ENCODE measurements at places on chromosomes 3 and 15. TPM values are rescaled to one million over a fixed set of nuclear protein-coding genes. Genes with fewer than 3 reads are reported as not detected.
A peak's percentile ranks its signal among the peaks of the same experiment; 100 is the strongest.

GRCh38 chr15:90327311-90327710 is 24.8 kb upstream of the ZNF774 start:
- no peak for DNase-seq

DNA sequence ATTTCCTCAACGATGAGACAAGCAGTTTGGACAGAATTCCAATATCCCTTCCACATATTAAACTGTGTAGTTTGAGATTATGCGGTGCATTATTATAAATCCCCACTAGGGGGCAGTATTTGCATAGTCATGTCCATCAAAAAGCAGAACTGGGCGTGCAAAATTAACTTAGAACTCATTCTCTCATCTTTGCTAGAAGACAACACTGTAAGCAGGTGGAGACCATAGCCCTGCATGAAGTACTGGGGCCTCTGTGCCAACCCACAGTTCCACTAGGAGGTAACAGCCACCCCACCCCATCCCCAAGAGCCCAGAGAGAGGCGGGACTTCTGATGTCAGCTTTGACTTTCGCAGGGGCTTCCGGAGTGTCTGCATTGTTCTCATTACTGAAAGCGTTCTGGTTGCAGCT is 106.6 kb upstream of the TMC3 start:
- DNase-seq, result peak; percentile 40

GRCh38 chr15:59976480-59977271 is 27.4 kb upstream of the FOXB1 start:
- no peak for DNase-seq

DNA sequence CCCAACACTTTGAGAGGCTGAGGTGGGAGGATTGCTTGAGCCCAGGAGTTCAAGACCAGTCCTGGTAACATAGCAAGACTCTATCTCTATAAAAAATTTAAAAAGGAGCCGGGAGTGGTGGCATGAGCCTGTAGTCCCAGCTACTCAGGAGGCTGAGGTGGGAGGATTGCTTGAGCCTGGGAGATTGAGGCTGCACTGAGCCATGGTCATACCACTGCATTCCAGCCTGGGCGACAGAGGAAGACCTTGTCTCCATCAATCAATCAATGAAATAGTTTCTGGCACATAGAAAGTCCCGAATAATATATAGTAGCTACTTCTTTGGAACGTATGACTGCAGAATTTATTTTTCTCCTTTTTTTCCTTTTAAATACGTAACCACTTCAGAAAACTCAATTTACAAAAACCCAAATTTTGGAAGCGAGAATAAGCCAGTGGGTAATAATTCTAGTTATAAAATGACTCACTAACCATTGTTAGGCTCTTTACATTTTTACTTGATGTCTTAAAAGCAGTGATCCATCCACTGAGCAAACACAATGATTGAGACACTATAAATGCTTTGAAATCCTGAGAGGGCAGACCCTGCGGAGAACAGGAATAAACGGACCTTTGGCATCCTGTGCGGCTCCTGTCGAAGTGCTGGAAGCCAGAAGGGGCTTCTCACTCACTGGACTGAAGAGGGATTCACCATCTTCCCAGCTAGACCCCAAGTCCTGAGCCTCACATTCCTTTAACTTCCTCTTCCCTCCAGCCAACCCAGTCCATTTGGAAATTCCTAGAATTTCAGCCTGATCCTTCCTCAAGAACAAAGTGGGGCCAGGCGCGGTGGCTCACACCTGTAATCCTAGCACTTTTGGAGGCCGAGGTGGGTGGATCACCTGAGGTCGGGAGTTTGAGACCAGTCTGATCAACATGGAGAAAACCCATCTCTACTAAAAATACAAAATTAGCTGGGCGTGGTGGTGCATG is 68.4 kb upstream of the MFGE8 start:
- no peak for DNase-seq

DNA sequence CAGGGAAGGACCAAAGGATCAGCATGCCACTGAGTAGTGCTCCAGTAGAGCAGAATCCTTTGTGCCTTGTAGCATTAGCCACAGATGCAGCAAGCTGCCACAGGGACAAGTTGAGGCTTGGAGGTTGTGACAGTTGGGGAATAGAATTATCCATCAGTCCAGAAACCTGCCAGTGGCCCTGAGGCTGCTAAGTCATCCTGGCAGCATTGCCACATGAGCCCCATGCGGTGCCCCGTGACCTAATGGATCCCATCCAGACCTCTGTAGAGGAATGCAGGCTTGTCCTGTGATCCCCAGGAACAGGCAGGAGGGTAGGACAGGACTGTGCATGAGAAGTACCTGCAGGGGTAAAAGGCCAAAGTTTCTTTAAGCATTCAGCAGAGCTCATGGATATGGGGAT is 51.7 kb downstream of the BOC start:
- DNase-seq, result peak; percentile 73

DNA sequence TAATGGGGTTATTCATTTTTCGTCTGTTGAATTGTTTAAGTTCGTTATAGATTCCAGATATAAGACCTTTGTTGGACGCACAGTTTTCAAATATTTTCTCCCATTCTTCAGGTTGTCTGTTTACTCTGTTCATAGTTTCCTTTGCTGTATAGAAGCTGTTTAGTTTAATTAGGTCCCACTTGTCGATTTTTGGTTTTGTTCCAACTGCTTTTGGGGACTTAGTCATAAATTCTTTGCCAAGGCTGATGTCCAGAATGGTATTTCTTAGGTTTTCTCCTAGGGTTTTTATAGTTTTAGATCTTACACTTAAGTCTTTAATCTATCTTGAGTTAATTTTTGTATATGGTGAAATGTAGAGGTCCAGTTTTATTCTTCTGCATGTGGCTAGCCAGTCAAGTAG is 58.9 kb upstream of the ZNF280D start:
- DNase-seq, result peak; percentile 62

The TRIP4 gene
- 10.5 TPM for total RNA-seq

The WWTR1 gene
- total RNA-seq, result 36.4 TPM

The COL6A5 gene
- total RNA-seq, result not detected

The PCOLCE2 gene
- 26.5 TPM for total RNA-seq

The AGTR1 gene
- total RNA-seq, result not detected

The LSAMP gene
- total RNA-seq, result 0.25 TPM

The TJP1 gene
- total RNA-seq, result 45.2 TPM
